ENCODE measurements at places on chromosomes 6 and 20. TPM values are rescaled to one million over a fixed set of nuclear protein-coding genes. Genes with fewer than 3 reads are reported as not detected.

DNA sequence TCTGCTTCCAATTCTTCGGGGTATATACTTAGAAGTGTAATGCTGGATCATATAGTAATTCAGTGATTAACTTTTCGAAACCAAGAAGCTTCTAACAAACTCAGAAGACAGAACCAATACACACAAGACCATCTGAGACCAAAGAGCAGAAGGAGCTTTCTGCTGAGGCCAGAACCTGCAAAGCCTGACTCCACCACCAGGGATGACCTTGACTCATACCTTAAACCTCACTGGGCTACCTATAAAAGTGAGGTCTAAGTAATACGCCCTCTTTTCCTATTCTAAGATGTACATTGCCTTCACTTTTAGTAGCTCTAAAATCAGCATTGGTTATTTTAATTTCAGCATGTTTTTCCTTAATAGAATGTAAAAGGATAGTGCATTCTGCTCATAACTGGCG lies 84.8 kb downstream of the FOXF2 start:
- no peak for DNase-seq
- no peaks in the 10 kb centered on the region for H3K27me3 ChIP-seq
- H3K4me1 ChIP-seq: no peaks in the 10 kb centered on the region
- no peaks in the 10 kb centered on the region for H3K36me3 ChIP-seq
- H3K27ac ChIP-seq: no peak overlapping the region
- no peak overlapping the region for H3K4me3 ChIP-seq

DNA sequence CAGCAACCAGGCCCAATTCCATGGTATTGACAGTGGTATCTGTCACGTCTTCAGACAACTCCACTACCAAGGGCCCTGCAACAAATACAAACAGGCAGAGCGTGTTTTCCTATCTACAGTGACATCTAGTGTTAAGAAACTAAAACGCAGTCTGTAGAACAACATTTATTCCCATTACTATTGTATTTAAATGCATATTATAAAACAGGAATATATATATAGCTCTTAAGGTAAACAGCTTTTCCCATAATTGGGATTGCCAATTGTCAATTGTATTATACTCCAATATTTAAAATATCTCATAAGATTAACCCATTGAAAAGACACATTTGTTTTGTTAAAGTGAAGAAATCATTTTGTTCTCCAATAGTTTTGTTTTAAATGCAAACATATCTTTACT lies 97.2 kb downstream of the KIF16B start:
- no peak overlapping the region for H3K27ac ChIP-seq
- no peaks in the 10 kb centered on the region for H3K36me3 ChIP-seq
- H3K4me1 ChIP-seq: peaks cover 31% of the 10 kb centered on the region
- no peak overlapping the region for H3K4me3 ChIP-seq
- DNase-seq: no peak
- no peaks in the 10 kb centered on the region for H3K27me3 ChIP-seq

DNA sequence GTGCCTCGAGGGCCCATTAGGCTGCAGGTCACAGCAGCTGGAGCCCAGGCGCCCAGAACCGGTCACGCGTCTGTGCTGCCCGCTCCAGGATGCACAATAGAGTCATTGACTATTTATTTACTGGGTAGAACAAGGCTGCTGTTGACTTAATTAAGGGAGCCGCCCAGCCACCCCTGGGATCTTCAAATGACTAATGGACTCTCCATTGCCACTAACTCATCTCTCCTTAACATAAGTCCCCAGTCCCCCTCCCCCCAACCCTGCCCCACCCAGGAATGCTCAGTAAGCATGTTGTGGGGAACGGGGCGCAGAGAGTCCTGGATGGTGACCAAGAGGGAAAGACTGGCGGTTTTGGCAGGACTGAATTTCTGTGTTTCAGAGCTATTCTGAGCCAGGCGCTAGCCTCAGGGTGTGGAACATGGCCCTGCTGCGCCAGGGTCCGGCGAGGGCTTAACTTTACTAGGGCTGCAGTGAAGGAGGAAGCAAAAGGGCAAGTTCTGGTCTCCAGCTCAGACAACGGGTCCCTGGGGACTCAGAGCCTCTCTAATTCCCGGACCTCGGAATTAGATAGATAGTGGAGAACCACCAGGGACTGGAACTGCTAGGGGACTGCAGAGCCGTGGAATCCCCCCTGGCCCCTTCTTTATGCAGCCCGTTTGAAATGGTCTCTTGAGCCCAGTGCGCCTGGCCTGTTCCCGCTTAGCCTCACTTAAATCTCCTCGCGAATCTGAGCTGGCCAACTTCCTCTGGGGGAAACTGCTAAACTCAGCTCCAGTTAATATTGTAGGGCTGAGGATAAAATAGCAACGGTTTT lies 1.5 kb upstream of the GRIK2 start:
- H3K27ac ChIP-seq: peak overlapping the region; percentile 3
- H3K4me1 ChIP-seq: peaks cover 10% of the 10 kb centered on the region
- H3K27me3 ChIP-seq: peaks cover 34% of the 10 kb centered on the region

- no peak overlapping the region for H3K4me3 ChIP-seq
- peaks cover 15% of the 10 kb centered on the region for H3K4me1 ChIP-seq
- no peak overlapping the region for H3K27ac ChIP-seq
- no peaks in the 10 kb centered on the region for H3K36me3 ChIP-seq
- no peaks in the 10 kb centered on the region for H3K27me3 ChIP-seq
Measured at GRCh38 chr6:47489995-47490394, 12.4 kb downstream of the CD2AP start.

- H3K4me1 ChIP-seq: peaks cover 63% of the 10 kb centered on the region
- H3K27me3 ChIP-seq: no peaks in the 10 kb centered on the region
- DNase-seq: peak; percentile 87
- H3K27ac ChIP-seq: peak overlapping the region; percentile 76
- H3K36me3 ChIP-seq: no peaks in the 10 kb centered on the region
- peak overlapping the region; percentile 57 for H3K4me3 ChIP-seq
Measured at GRCh38 chr6:125099211-125100073, 54.1 kb upstream of the TPD52L1 start.

- no peak for DNase-seq
- no peaks in the 10 kb centered on the region for H3K36me3 ChIP-seq
- no peak overlapping the region for H3K4me3 ChIP-seq
- H3K27ac ChIP-seq: no peak overlapping the region
- no peaks in the 10 kb centered on the region for H3K4me1 ChIP-seq
- H3K27me3 ChIP-seq: no peaks in the 10 kb centered on the region
Measured at GRCh38 chr6:39428152-39428551, 105.7 kb upstream of the KCNK16 start.

GRCh38 chr6:1424306-1424927 lies 35.0 kb downstream of the FOXF2 start:
- peaks cover 7% of the 10 kb centered on the region for H3K27me3 ChIP-seq
- H3K4me3 ChIP-seq: no peak overlapping the region
- H3K4me1 ChIP-seq: no peaks in the 10 kb centered on the region
- H3K36me3 ChIP-seq: no peaks in the 10 kb centered on the region

- no peaks in the 10 kb centered on the region for H3K27me3 ChIP-seq
- H3K4me1 ChIP-seq: no peaks in the 10 kb centered on the region
- H3K27ac ChIP-seq: no peak overlapping the region
- DNase-seq: no peak
- H3K36me3 ChIP-seq: peaks cover 27% of the 10 kb centered on the region
Measured at GRCh38 chr20:47734870-47735269, 50.4 kb downstream of the SULF2 start.

GRCh38 chr6:43803783-43804549 lies 34.0 kb downstream of the VEGFA start:
- no peaks in the 10 kb centered on the region for H3K36me3 ChIP-seq
- no peaks in the 10 kb centered on the region for H3K27me3 ChIP-seq
- H3K4me3 ChIP-seq: no peak overlapping the region
- H3K27ac ChIP-seq: no peak overlapping the region
- no peaks in the 10 kb centered on the region for H3K4me1 ChIP-seq

GRCh38 chr6:14601490-14601889 lies 483.9 kb downstream of the CD83 start:
- no peaks in the 10 kb centered on the region for H3K36me3 ChIP-seq
- H3K27ac ChIP-seq: no peak overlapping the region
- H3K4me1 ChIP-seq: no peaks in the 10 kb centered on the region
- H3K4me3 ChIP-seq: no peak overlapping the region
- no peaks in the 10 kb centered on the region for H3K27me3 ChIP-seq
- no peak for DNase-seq

DNA sequence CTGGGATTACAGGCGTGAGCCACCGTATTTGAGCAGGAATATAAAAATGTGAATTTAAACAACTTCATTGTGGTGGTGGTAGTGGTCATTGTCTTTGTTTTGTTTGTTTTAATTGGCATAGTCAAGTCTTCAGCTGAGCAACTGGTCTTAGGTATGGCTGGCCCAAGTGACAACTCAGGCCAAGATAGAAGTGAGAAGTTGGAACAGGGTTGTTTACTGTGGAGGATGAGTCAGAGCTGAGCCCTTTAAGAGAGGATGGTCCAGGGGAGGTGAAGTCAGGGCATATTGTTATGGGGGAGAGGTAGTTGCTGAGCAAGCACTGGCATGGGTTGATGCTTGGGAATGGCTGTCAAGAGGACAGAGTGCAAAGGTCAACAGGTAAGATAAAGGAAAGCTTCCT lies 308.2 kb downstream of the FARS2 start:
- DNase-seq: no peak
- no peaks in the 10 kb centered on the region for H3K27me3 ChIP-seq
- H3K4me3 ChIP-seq: no peak overlapping the region
- no peak overlapping the region for H3K27ac ChIP-seq

DNA sequence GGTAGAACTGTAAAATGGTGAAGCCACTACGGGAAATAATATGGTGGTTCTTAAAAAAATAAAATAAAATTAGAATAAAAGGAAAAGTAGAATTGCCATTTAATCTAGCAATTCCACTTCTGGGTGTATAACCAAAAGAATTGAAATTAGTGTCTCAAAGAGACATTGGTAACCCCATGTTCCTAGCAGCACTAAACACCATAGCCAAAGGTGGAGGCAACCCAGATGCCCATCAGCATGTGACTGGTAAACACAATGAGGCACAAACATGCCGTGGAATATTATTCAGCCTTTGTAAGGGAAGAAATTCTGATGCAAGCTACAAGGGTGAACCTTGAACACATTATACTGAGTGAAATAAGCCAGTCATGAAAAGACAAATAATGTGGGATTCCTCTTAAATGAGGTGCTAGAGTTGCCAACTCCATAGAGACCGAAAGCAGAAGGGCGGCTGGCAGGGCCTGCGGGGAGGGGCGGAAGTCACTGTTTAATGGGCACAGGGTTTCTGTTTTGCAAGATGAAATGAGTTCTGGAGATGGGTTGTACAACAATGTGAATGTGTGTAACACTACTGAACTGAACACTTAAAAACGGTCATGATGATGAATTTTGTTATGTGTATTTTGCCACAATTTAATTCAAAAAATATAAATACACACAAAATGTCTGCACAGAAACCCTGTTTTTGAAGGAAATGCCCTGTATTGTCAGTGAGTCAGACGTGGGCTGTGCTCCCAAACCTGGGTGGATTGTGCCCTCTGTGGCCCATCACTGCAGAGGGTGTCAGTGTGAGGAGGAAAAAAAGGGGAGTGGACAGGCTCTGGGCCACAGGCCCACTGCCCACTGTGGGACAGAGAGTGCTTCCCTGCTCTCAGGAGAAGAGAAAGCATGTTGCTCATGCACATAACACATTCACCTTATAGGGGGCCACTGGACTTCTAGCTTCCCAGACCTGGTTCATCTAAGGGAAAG lies 49.6 kb upstream of the CD93 start:
- H3K4me1 ChIP-seq: no peaks in the 10 kb centered on the region
- H3K27ac ChIP-seq: no peak overlapping the region
- peak; percentile 66 for DNase-seq
- no peaks in the 10 kb centered on the region for H3K27me3 ChIP-seq

DNA sequence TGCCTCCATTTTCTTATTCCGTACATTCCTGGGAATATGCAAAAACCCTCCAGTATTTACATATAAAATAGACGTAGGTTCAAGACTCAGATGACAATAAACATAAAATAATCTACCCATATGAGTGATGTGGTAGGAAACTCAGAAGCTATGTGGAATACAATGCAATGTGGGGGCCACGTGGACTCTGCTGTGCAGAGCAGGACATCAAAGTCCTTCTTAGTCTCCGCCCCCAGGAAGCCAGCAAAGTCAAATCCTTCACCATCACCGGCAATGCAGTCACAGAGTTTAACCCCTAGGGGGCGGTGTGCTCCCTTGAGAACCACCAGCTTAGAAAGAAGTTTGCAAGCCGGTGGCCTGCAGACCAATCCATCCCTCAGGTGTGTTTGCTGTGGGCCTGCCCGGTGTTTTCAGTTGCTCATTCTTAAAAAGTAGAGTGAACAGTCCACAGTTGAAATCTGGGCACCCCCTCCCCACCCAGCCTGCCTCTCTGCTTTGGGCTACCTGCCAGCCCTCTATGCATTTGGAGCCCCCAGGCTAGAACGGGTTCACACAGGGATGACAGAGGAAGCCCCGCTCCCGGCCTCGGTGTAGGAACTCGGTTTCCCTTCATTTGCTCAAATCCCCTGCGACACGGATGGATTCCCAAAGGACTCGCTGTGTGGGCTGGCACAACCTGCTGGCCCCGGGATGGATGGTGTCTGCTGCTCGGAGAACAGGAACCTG lies 59.9 kb downstream of the SULF2 start:
- no peaks in the 10 kb centered on the region for H3K27me3 ChIP-seq
- peak; percentile 80 for DNase-seq
- peaks cover 18% of the 10 kb centered on the region for H3K4me1 ChIP-seq
- H3K4me3 ChIP-seq: no peak overlapping the region
- H3K27ac ChIP-seq: no peak overlapping the region

DNA sequence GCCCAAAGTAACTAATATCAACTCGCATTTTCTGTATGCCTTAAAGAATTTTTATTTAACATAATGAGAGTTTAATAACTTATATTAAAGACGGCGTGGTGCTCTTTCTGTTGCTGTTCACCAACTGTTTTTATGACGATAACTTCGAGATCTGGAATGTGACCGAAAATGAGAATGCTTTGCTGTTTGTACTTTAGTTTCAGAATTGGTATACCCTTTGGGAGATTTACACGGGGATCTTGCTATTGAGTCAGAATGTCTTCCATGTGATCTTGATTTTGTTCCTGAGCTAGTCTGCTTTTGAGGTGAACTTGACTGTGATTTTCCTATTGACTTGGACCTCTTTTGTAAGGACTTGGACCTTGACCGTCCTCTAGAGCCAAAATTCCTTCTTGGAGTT lies 17.9 kb downstream of the PNRC1 start:
- no peaks in the 10 kb centered on the region for H3K27me3 ChIP-seq
- no peak overlapping the region for H3K4me3 ChIP-seq
- no peaks in the 10 kb centered on the region for H3K36me3 ChIP-seq
- no peak for DNase-seq
- H3K27ac ChIP-seq: no peak overlapping the region

DNA sequence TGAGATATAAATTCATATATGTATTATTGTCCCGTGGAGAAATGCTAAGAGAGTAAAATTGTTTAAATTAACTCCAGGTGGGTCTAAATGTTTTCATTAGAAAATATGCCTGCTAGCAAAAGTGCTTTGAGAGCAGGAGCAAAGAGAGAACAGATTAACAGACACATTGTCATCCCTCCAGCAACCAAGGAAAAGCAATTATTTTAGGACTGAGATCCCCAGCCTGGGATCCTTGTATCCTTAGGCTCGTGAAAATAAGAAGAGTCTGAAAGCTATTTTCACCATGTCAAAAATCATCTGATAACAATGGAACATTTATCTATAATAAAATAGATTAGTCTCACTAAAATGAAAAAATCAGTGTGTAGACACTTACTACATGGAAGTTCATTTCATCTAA lies 11.5 kb upstream of the MRS2 start:
- H3K4me1 ChIP-seq: no peaks in the 10 kb centered on the region
- H3K36me3 ChIP-seq: no peaks in the 10 kb centered on the region
- no peak for DNase-seq
- no peak overlapping the region for H3K27ac ChIP-seq
- no peak overlapping the region for H3K4me3 ChIP-seq
- peaks cover 4% of the 10 kb centered on the region for H3K27me3 ChIP-seq

Gene CLIC5
- total RNA-seq: 1.8 TPM

Gene OPRM1
- total RNA-seq: 3.3 TPM

Gene PRKN
- total RNA-seq: 10.7 TPM

Gene ASIP
- total RNA-seq: 0.99 TPM

Gene LINC00237
- not detected for total RNA-seq

Gene NKX2-4
- not detected for total RNA-seq

Gene RAD21L1
- total RNA-seq: not detected

Gene TRIM31
- not detected for total RNA-seq

Data from sigmoid colon (tissue), 7 donors.